ENCODE measurements at places on chromosomes 13 and 19. TPM values are rescaled to one million over a fixed set of nuclear protein-coding genes. Genes with fewer than 3 reads are reported as not detected.

GRCh38 chr19:6259312-6259861, 20.4 kb downstream of the MLLT1 start:
- no peak for DNase-seq

DNA sequence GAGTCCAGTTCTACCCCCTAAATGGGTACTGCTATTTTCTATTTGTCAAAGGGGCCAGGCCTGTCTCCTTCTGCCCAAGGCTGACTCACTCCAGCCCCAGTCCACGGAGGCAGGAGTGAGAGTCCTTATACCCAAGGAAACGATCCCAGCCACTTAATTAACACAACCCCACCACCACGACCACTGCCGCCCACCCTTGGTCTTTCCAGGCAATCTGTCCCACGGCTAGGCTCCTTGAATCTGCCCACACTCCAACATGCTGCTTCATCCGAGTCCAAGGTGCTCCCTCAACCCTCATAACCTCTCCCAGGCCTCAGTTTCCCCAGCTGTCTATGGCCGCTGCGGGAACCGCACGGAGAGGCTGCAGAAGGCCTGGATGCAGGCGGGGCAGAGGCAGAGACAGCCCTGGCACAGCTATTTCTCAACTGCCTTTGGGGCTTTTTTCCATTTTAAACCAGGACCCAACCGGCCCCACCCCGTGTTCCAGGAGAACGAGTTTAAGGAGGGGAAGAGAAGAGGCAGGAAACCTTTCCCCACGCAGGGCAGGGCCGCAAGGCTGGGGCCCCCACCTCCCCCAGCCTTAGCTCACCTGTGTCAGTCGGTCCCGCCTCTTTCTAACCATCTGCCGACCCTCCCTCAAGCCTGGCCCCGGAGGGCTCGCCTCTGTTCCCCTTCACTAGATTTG, 746 bp downstream of the RAB3D start:
- no peak for DNase-seq

DNA sequence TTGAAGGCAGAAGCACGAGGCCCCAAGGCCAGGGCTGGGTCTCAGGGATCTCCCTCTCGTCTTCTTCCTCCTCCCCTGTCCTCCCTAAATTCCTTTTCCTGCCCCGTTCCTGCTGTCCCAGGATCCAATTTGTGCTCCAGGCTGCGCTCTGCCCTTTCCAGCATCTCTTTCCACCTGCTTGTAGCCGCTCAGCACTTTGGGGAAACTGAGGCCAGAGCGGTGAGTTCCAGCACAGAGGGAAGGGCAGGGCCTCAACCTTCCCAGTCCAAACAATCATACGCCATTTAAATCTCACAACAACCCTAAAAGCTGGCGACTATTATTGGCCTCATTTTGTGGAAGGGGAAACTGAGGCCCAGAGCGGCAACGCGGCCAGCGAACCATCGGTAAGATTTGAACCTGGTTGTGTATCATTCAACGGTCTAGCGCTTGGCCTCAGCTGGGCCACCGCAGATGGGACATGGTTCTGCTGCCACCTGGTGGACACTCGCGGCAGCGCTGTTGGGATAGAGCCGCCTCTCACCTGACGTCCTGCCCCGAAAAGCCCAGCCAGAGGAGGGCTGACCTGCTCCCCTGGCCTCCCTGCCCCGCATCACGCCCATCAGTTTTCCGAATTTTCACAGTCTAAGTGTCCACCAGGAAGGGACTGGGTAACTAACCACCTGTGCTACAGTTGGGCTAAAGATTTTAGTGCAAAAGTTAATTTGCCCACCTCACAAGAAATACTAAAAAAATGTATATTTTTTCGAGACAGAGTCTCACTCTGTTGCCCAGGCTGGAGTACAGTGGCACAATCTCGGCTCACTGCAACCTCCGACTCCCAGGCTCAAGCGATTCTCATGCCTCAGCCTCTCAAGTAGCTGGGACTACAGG, 4.2 kb upstream of the RPL18A start:
- peak; percentile 50 for DNase-seq

GRCh38 chr13:43132257-43132656, 108.9 kb downstream of the DNAJC15 start:
- DNase-seq, result no peak

The SIGLEC9 gene
- total RNA-seq, result not detected

The CEACAM16 gene
- total RNA-seq, result not detected

The RPS28 gene
- 220 TPM for total RNA-seq

The RRAS gene
- 8.1 TPM for total RNA-seq
